ENCODE measurements at places on chromosomes 3 and 15. TPM values are rescaled to one million over a fixed set of nuclear protein-coding genes. Genes with fewer than 3 reads are reported as not detected.

Gene CHCHD4
- total RNA-seq: 17.1 TPM

Gene PIERCE2
- 1.2 TPM for total RNA-seq

Gene DOCK3
- total RNA-seq: 2.3 TPM

Gene ITGA11
- total RNA-seq: 9.3 TPM

Gene ADIPOQ
- total RNA-seq: 1.2 TPM

Gene CHRNA5
- total RNA-seq: 0.83 TPM

Gene RNF111
- 29.6 TPM for total RNA-seq

Gene NPHP3
- total RNA-seq: 34.2 TPM

Gene EFHB
- not detected for total RNA-seq

Gene ITPKA
- 16.0 TPM for total RNA-seq

Gene AADACL2
- not detected for total RNA-seq

Gene SNTN
- not detected for total RNA-seq

Gene OIP5
- 1.3 TPM for total RNA-seq

Gene EXOG
- 16.3 TPM for total RNA-seq

Gene ERC2
- total RNA-seq: 2.2 TPM

Gene ERICH6
- total RNA-seq: 0.47 TPM

Gene CHRFAM7A
- total RNA-seq: 3.3 TPM

Gene GRK7
- total RNA-seq: not detected

Gene TMEM89
- total RNA-seq: not detected

Gene ZNF774
- 21.4 TPM for total RNA-seq

Gene ABI3BP
- 31.8 TPM for total RNA-seq

Gene MTFMT
- total RNA-seq: 15.4 TPM

Gene IQCF5
- total RNA-seq: not detected

Gene STAC
- total RNA-seq: 12.0 TPM

Gene CTXN2
- total RNA-seq: not detected

Gene HERC2
- total RNA-seq: 59.3 TPM

Gene SEMA3B
- total RNA-seq: 370 TPM

Gene IL20RB
- 0.25 TPM for total RNA-seq

Gene DAZL
- total RNA-seq: not detected

Gene ESYT3
- total RNA-seq: not detected

Gene RETNLB
- not detected for total RNA-seq

Gene KCNAB1
- 1.5 TPM for total RNA-seq

Gene RAB6B
- total RNA-seq: 1.4 TPM

Gene ALDH1A2
- total RNA-seq: 13.0 TPM
